Forelimb muscle (tissue), 1 donor: ENCODE measurements at places on chromosomes 13 and 19.

DNA sequence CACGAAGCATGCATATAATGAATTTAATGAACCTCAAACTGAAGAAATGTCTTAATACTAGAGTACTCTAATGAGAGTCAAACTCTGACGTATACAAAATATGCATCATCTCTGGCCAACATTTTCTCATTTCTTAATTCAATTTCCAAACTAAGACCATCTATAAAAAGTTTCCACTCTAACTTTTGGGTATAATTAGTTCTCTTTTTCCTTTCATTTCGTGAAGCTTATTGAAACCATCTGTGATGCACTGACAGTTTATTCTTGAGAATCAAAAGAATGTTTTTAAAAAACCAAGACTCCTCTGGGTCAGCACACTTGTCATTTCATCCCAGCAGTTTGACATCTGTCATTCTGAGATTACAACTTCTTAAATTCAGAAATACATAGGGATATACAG is 90.0 kb downstream of the CAB39L start:
- DNase-seq = no peak

GRCh38 chr13:53775807-53776206 is 747.2 kb downstream of the OLFM4 start:
- no peak for DNase-seq

- no peak for DNase-seq
Measured at GRCh38 chr13:102707467-102707866, 12.6 kb upstream of the METTL21C start.

DNA sequence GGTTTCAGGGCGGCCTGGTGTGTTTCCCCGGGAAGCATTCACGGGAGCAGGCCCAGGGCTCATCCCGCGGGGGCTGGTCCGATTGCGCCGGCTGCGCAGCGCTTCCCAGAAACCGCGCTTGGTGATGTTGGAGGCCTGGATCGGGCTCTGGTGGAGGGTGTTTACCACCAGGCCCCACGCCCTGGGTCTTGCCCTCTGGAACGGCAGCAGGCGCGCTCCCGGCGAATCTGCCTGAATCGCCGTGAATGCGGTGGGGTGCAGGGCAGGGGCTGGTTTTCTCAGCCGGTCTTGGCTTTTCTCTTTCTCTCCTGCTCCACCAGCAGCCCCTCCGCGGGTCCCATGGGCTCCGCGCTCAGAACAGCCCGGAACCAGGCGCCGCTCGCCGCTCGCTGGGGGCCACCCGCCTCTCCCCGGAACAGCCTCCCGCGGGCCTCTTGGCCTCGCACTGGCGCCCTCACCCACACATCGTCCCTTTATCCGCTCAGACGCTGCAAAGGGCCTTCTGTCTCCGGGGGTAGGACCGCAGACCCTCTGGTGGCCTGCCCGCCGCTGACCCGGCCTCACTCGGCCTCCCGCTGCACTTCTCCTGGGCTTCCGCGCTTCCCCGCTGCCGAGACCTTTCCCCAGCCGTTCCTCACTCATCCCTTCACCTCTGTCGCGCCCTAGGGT is 69.4 kb upstream of the GJB6 start:
- DNase-seq = no peak

GRCh38 chr13:73987618-73988017 is 146.6 kb downstream of the KLF12 start:
- DNase-seq = no peak
